ENCODE measurements at places on chromosomes 13 and 19. TPM values are rescaled to one million over a fixed set of nuclear protein-coding genes. Genes with fewer than 3 reads are reported as not detected.

Gene ZNF543
- 1.6 TPM for total RNA-seq

Gene SPIB
- 0.24 TPM for total RNA-seq

Gene CLEC4M
- not detected for total RNA-seq

Gene ZFR2
- not detected for total RNA-seq

Gene RCBTB1
- 8.7 TPM for total RNA-seq

Gene ZNF91
- total RNA-seq = 0.09 TPM

Gene RNF17
- total RNA-seq = not detected

Gene ZNF793
- not detected for total RNA-seq

Gene ZNF506
- total RNA-seq = 0.08 TPM

Gene SEMA6B
- total RNA-seq = 5.6 TPM

Gene HSD11B1L
- total RNA-seq = 4.7 TPM

Gene RRAS
- 157 TPM for total RNA-seq

Gene GAPDHS
- total RNA-seq = not detected

Gene INAFM1
- 10.2 TPM for total RNA-seq

Gene ZNF556
- total RNA-seq = not detected

Gene ZNF85
- total RNA-seq = 0.20 TPM

Gene ZNF491
- total RNA-seq = not detected
